ENCODE measurements at places on chromosomes 3 and 15.

DNA sequence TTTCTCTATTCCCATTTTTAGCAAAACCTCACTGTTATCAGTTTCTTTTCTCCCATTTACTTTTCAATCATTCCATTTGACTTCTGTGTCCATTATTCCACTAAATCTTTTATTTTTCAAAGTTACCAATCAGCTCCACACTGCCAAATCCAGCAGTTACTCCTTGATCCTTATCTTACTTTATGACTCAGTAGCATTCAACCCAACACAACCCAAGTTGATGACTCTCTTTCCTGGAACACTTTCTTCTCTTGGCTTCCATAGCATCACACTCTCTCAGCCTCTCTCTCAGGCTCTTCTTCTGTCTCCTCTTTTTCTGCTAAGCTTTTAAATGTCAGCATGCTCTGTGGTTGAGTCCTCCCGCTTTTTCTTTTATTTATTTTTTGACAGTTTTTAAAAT, 36.3 kb downstream of the RASGRP1 start:
- DNase-seq: no peak

DNA sequence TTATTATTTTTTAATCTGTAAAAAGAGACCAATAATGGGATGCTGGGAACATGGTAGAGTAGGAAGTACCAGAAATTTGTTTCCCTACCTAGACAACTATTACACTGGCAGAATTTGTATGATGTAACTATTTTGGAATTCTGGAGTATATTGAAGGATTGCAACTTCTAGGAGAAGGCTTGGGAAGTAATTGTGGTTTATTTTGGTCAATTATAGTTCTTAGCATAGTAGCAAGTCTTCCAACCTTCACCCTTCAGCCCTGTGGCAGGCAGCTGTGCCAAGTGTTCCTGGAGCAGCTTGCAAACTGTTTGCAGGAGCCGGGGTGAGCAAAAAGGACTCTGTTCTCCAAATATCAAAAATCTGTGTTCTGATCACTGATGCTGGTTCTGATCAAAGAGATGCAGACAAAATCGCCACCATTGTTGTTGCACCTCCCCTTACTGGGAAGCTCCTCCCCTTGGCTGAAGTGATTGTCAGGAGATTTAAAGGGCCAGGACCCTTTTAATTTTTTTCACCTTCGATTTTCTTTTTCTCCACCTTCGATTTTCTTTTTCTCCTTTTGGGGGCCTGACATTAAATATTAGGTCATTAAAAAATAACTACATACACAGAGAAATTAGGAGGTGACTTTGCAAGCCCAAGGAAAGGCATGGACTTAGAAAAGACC, 363.3 kb downstream of the SLC9A9 start:
- no peak for DNase-seq

DNA sequence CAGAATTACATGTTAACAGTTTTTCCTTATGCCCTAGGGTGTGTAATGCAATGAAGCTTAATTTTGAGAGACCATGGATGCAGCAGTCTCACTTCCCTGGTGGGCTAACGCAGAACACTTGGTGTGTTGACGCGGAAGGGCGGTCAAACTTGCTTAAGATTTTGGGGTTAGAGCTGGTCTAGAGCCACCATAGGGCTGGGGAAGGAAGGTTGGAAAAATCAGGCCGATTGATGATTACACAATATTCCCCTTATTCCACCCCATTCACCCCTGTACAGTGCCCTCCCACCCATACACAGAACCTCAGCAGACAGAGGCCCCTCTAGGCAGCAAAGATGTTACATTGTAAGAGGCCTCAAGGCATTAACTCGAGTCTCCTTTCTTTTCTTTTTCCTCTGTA, 24.3 kb downstream of the VGLL4 start:
- DNase-seq: no peak

DNA sequence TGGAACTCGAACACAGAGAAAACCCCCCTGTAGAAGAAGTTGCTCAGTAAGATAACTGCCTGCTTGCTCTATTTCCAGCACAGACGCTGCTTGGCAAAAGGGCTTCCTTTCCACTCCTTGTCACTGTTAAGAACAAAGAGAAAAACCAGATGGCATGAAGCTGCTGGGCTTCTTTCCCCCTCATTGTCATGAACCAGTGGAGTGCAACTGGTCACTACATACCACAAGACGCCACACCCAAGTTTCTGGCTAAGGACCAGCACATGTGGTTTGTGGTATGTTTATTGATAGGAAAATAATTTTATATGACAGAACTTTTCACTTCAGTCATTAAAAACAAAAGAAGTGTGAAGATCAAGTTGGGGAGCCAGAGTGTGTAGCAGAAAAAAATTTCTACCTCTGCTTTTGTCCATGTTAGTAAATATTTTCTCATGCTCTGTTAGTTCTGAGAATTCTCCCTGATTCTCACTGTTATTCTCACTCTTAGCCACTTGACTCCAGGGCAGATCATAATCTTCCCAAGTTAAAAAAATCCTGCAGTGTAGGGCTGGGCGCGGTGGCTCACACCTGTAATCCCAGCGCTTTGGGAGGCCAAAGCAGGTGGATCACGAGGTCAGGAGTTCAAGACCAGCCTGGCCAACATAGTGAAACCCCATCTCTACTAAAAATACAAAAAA, 37.9 kb downstream of the CLK3 start:
- no peak for DNase-seq

- DNase-seq: no peak
Observed at GRCh38 chr3:118408431-118408830, 626.2 kb downstream of the IGSF11 start.

GRCh38 chr3:133025546-133025945, 12.6 kb upstream of the TMEM108 start:
- no peak for DNase-seq

- DNase-seq: no peak
Observed at GRCh38 chr3:186983659-186984058, 53.3 kb downstream of the ST6GAL1 start.

DNA sequence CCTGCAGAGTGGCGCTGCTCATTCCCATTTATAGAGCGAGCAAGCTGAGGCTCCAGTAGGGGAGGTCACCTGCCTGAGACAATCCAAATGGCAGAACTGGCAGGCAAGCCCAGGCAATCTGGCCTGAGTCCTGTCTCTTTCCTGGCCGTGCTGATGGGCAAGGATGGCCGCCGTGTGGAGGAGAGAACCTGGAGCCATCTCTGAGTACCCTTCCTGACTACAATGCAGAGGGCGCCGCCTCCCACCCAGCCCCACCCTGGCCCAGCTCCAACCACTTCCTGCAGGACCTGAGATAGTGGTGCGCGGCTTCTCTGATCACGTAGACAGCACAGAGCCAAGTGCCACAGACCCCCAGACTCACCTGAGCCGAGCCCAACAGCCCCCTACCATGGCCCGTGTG, 7.0 kb downstream of the TLR9 start:
- DNase-seq: no peak

- no peak for DNase-seq
Observed at GRCh38 chr3:121794264-121794983, 40.4 kb downstream of the IQCB1 start.

- no peak for DNase-seq
Observed at GRCh38 chr3:156604642-156605144, 49.8 kb upstream of the SSR3 start.

DNA sequence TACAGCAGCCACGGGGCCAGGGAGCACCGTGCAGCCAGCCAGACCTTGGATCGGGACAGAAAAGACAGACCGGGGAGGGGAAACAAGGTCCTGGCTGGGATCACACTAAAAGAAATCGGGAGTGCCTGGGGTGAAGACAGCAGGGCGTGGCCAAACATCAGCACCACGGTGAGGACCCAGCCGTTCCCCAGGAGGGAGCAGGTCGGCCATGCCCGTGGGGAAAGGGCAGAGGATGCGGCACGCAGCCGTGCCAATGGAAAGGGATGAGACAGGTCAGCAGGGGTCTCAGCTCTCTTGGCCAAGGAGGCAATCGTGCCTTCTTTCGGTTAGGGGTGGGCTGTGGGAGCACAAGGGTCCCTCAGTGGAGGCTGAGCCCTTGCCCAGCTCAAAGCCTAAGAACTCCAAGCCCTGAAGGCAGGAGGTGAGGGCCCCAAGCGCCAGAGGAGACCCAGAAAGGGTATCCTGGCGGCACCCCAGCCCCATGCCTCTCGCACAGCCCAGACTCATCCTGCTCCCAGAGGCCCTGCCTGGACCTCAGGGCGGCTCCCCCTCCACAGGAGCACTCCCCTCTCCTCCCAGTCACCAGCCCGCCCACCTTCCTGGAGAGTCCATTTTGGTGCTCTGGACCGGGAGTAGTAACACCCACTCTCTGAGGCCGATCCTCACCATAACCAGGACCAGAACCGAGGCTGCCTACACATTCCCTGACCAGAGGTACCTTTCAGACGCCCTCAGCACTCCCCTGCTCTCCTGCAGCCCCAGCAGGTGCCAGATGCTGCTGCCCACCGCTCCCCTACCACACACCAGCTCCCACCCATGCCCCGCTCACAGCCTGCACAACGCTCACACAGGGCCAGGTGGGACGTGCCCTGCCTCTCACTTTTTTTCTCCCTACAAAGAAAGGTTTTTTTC, 23.2 kb upstream of the OCA2 start:
- no peak for DNase-seq

Data from NCI-H1105 (cell line).